ENCODE measurements at places on chromosomes 13 and 19. TPM values are rescaled to one million over a fixed set of nuclear protein-coding genes. Genes with fewer than 3 reads are reported as not detected.

The MEIS3 gene
- total RNA-seq = 17.2 TPM

The KLF16 gene
- 19.5 TPM for total RNA-seq

The CGB8 gene
- total RNA-seq = not detected

The YJEFN3 gene
- total RNA-seq = 0.96 TPM

The KLK6 gene
- total RNA-seq = not detected

The TEAD2 gene
- 19.9 TPM for total RNA-seq

The TMEM221 gene
- not detected for total RNA-seq

The SLC25A42 gene
- 9.9 TPM for total RNA-seq

DNA sequence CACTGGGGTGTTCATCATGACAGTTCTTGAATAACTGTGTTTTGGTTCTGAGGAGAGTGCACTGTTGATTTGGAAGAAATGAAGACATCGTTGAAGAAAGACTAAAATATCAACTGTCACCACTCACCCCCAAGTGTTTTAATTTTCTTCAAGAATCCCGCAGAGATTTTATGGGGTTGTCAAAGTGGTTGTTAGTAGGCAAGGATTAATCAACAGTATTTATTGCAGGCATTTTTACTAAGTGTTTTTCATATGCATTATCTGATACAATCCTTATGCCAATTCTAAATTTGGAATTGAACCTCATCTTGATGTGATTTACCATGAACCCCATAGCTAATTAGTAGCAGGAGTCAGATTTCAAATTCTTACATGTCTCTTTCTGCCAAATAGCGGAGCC lies 63.7 kb upstream of the OBI1 start:
- DNase-seq = no peak

GRCh38 chr13:106089261-106089980 lies 446.0 kb downstream of the EFNB2 start:
- DNase-seq = no peak

DNA sequence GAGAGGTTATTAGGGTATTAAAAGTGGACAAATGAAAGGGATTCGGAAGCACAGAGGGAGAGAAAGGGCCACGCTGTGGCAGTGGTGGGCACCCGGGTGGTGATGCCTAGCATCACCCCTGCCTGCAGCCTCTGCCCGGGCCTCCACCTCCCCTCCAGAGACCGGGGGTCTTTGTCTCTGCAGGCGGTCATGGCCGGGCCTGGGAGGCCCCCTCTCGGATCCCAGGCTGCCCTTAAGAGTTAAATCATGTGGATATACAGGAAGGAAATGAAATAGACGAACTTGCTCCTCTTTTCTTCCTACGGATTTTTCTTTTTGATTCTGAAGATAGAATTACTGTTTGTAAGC lies 319.6 kb downstream of the ZNF536 start:
- DNase-seq = no peak

- no peak for DNase-seq
These were observed 195.5 kb downstream of the KATNAL1 start for GRCh38 chr13:30111810-30112209.

DNA sequence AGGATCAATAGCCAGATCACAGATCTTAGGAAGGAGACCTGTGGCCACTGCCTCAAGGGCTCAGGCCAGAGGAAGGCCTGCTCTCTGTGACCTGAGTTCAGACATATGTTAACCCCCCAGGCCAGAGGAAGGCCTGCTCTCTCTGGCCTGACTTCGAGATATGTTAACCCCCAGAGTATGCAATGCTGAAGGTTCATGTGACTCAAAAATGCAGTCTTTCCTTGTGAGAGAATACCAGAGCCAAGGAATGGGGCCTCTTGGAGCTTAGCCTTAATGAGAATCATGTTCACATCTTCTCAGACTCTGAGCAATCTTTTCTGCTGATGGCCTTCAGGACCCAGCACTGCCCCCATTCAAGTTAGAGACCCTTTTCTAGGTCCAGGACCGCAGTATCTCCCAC lies 36.7 kb downstream of the MBNL2 start:
- no peak for DNase-seq

DNA sequence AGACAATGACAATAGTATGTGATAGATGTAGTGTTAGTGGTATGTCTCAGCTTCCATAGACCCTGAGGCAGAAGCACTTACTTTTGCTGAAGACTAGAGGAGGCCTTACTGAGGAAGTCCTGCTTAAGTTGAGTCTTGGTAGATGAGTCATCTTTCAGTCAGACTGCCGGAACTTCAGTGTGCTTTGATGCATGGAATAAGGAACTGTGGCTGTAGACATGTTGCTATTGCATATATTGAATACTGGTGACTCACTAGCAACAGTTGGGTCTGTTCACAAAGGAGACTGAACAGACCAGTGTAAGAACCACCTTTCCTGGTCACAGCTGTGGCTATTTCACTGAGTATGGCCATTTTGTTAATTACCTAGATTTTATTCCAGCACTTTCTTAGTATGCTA lies 1000.6 kb downstream of the OLFM4 start:
- no peak for DNase-seq

GRCh38 chr13:108213946-108214345 lies 1.4 kb downstream of the LIG4 start:
- DNase-seq = no peak

DNA sequence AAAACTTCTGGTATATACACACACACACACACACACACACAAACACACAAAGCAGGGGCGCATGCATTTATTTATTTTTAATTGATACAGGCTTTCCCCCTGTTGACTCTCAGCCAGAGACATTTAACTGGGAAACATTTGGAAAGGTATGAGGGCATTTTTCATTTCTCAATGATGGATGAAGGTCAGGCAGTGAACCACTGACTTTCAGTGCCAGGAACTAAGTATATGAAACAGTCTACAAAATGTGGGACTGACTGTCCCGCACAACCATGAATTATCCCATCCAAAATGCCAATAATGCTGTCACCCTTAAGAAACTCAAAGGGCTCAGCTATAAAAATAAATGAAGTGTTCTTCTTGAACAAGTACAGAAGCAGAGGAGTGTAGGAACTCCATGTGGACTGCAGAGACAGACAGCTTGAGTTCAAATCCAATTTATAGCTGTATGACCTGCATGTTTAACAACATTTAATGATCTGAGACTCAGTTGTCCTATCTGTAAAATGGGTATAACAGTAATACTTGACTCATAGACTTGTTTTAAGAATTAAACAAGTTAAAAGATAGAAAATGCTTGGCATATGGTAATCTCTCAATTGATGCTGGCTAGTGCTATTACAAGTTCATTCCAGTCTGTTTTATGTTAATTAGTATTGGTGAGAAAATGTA lies 25.0 kb upstream of the INTS6 start:
- DNase-seq = no peak

- DNase-seq = no peak
These were observed 154.0 kb downstream of the RGCC start for GRCh38 chr13:41611385-41611784.

- DNase-seq = no peak
These were observed 1645.4 kb upstream of the SPRY2 start for GRCh38 chr13:81986308-81986707.

DNA sequence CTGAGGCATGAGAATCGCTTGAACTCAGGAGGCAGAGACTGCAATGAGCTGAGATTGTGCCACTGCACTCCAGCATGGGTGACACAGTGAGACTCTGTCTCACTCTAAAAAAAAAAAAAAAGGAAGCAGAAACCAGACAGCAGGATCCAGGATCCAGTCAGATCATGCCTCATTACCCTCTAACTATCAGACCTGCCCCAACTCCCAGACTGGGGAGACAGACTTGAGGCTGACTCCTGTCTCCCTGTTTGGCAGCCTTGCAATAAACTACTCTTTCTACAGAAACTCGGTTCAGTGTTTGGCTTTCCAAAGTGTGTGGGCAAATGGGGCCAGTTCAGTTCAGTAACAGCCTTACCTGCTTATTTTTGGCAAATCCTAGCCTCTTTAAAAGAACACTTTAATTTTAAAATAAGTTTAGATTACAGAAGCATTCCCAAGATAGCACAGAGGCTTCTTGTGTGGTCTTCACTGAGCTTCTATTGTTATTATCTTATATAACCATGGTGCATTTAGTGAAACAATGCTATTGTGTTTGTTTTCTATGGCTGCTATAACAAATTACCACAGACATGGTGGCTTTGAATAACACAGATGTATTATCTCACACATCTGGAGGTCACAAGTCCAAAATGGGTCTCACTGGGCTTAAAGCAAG lies 18.5 kb downstream of the RASL11A start:
- DNase-seq = no peak

- no peak for DNase-seq
These were observed 5.9 kb downstream of the MAST1 start for GRCh38 chr19:12843999-12844732.

GRCh38 chr13:28850226-28850625 lies 30.1 kb downstream of the MTUS2 start:
- no peak for DNase-seq

GRCh38 chr13:40315416-40316064 lies 350.9 kb downstream of the FOXO1 start:
- DNase-seq = no peak

- no peak for DNase-seq
These were observed 17.0 kb upstream of the RUBCNL start for GRCh38 chr13:46403851-46404732.

DNA sequence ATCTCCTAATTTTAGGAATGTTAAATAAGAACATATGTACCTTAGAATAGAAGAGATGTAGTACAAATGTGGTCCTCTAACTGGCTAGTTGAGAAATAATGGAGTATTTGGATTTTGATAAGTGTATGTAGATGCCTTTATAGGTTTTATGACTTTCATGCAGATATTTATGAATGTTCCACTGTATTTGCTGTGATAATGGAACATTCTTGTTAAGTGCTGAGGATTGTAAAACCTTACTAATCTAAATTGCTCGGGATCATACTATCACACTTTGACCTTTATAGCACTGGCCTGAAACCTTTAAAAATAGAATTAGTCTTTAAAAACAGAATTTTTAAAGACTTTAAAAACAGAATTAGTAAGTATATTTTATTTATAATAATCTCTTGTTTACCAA lies 135.1 kb downstream of the LMO7 start:
- no peak for DNase-seq

- no peak for DNase-seq
These were observed 448.1 kb downstream of the DIAPH3 start for GRCh38 chr13:59715611-59716010.

GRCh38 chr13:73714522-73714921 lies 419.7 kb downstream of the KLF12 start:
- DNase-seq = no peak

- no peak for DNase-seq
These were observed 37.0 kb downstream of the ZNRF4 start for GRCh38 chr19:5492281-5492634.

DNA sequence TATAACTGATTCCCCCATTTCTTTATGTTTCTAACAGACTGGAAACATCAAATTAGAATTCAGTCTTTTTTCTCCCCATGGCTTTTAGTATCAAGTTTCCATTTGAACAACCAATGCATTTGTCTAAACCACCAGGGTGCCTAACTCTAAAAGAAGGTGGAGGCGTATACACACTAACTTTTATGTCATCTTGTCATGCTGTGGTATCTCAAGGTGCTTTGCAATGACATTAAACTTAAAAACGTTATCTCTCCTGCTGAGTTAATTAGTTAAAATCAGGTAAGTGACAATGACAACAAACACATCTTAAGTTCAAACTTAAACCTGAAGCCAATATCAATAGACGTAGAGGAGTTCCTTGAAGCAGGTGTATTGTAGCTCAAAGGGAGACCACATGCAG lies 1001.7 kb downstream of the PCDH17 start:
- no peak for DNase-seq
